ENCODE measurements at places on chromosomes 2 and 18.

GRCh38 chr2:4973973-4974372 lies 718.2 kb upstream of the SOX11 start:
- no peak for DNase-seq

DNA sequence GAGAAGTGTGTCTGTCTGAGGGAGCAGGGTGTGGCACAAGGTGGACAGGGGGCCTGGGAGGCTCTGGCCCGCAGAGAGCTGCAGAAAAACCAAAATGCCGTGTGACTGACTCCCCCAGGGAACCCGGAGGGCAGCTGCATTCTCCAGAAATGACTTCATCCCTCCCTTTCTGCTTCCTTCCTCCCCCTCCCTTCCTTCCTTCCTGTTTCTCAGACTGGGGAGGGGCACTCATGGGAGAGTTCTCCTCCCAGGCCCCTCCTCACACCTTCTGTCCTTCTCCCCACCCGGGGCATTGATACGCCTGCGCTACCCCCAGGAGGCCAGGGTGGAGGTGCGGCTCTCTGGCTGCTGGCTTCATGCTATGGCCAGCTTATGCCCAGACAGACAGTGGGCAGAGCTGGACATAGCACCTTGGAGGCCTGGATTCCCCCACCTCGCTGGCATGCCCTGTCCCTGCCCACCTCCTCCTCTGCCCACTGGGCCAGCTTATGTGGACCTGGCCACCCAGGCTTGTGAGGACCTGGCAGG lies 8.2 kb upstream of the GPR17 start:
- DNase-seq = peak; percentile 62

- DNase-seq = no peak
Measured at GRCh38 chr2:30713698-30714097, 93.5 kb downstream of the CAPN13 start.

- no peak for DNase-seq
Measured at GRCh38 chr2:239278941-239279365, 121.9 kb downstream of the HDAC4 start.

GRCh38 chr2:189192766-189193165 lies 13.2 kb upstream of the COL5A2 start:
- DNase-seq = no peak

DNA sequence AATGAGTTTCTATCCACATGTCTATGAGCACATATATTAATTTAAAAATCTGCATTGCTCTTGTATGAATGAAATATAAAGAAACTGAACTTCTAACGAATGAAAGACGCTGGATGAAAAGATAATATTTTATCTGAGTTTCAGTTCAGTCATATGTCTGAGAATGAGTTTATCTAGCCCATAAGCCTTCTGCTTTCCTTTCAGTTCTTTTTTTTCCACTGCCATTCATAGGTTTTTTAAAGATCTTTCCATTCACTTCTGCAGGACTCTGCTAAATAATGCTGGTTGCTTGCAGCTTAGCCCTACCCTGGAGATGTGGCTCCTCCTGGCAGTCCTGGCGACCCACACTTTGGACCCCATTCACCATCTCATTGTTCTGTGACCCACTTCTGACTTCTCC lies 109.0 kb downstream of the BCL2 start:
- DNase-seq = no peak

- no peak for DNase-seq
Measured at GRCh38 chr2:9403924-9404323, 19.4 kb downstream of the ITGB1BP1 start.

GRCh38 chr2:58878778-58879177 lies 637.7 kb upstream of the FANCL start:
- no peak for DNase-seq

GRCh38 chr2:725468-725867 lies 48.3 kb upstream of the TMEM18 start:
- no peak for DNase-seq

- DNase-seq = peak; percentile 23
Measured at GRCh38 chr2:196274387-196274809, 103.0 kb upstream of the STK17B start.

GRCh38 chr2:229314117-229314516 lies 43.0 kb upstream of the PID1 start:
- DNase-seq = no peak

- DNase-seq = peak; percentile 94
Measured at GRCh38 chr18:57077786-57078552, 68.9 kb upstream of the BOD1L2 start.

DNA sequence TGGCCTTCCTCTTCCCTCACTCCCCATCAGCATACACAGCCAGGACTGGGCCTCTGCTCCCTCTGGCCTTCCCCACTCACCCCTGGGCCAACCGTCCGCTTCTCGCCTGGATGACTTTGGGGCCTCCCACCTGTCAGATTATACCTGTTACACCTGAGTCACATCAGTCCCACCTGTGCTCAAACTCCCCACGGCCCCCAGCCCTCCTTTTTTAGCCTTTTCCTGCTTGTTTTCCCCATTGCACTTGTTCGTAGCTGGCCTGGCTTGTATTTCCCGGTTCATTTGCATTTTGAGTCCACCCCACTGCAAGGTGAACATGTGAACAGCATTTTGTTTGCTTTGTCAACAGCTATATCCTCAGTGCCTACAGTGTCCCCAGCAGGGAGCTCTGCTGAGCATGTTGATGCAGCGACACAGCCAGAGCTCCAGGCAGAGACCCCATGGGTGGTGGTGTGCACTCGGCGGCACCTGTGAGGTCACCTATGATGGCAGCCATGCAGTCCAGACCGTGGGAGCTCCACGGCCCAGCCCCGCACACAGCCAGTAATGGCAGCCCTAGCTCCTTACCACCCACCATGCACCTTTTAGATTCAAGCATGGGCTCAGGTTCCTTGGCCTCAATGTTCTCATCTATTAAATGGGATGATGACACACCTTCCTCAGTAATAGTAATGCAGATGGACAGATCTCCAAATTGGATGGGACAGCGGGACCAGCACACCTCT lies 276.4 kb upstream of the HS6ST1 start:
- DNase-seq = no peak

DNA sequence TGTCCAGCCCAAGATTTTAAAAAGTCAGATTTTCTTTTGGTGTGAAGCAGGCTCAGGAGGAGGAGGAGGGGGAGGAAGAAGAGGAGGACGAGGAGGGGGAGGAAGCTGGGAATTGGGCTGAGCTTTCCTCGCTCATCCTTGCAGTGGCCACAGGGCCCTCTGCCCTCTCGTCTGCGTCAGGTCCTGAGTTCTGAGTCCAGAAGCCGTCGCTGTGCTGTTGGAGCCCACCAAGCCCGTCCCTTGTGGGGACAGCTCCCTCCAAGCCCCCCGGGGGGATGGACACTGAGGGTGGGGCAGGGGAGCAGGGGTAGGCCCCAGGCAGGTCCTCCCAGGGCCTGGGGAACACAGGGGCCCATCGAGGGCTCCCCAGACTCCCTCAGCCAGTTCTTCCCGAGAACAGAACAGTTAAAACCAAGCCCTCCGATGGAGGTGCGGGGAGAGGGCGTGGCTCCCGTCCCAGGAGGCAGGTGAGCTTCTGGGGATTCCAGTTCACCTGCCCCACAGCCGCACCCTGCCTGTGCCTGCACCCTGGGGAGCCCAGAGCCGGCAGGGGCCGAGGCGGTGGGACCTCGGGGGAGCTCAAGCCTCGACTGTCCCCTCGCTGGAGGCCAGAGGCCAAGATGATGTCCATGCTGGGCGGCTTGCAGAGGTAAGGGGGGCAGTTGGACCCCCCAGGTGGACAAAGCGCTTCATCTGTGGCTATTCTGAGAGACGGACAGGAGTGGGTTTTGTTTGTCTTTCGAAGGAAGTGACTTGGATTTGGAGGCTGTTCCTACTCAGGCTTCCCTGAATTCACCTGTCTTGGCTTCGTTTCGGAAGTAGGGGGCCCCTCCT lies at the start of gene GAL3ST2:
Gene GAL3ST2 (plus strand): TSS at position 487 of the 834 bp plus-strand sequence. CDS start 134 bp downstream, at position 621.
- DNase-seq = no peak

DNA sequence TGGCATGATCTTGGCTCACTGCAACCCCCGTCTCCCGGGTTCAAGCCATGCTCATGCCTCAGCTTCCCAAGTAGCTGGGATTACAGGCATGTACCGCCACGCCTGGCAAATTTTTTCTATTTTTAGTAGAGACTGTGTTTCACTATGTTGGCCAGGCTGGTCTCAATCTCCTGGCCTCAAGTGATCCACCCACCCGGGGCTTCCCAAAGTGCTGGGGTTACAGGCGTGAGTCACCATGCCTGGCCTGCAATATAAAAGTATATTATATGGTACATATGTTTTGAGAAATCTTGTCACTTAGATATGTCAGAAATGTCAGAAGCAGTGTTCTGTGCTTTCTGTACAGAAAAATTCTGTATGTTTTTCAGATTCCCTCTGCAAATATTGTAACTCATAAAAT lies 19.2 kb upstream of the XPO1 start:
- no peak for DNase-seq

- peak; percentile 38 for DNase-seq
Measured at GRCh38 chr2:28406276-28407096, 13.8 kb downstream of the FOSL2 start.

GRCh38 chr2:108958002-108958401 lies 31.0 kb downstream of the EDAR start:
- no peak for DNase-seq

DNA sequence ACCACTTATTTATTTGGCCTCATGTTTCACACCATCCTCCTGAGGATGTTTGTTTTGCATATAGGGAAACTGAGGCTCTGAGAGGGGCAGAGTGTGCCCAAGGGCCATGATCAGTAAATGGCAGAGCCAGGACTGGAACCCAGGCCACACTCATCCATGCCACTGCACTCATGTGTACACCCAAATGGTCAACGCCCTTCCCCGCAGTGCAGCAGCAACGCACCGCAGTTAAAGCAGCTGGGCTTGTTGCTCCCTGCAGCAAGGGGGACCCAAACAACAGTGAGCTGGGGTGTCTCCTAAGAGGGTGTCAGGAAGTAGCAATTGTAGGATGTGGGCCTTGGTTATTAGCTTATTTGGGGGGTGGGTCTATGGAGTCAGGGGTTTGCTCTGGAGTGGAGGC lies 36.6 kb downstream of the ZAP70 start:
- DNase-seq = no peak

DNA sequence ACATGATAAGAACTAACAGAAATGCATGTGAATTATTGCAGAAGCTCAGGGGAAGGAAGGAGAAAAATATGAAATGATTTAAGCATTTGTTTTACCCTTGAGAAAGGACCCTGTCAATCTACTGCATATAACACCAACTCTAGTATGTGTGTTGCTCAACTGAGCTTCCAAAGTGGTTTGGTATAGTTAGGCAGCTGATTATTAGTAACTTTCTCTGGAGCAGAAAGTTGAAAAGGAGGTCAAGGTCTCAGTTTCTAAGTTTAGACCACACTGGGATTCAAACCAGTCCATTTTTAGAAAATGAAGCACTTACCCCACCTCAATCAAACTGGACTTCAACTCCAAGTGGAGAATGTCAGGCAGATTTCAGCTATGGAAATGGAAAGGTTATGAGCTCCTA lies 123.3 kb upstream of the CDC42EP3 start:
- DNase-seq = no peak

DNA sequence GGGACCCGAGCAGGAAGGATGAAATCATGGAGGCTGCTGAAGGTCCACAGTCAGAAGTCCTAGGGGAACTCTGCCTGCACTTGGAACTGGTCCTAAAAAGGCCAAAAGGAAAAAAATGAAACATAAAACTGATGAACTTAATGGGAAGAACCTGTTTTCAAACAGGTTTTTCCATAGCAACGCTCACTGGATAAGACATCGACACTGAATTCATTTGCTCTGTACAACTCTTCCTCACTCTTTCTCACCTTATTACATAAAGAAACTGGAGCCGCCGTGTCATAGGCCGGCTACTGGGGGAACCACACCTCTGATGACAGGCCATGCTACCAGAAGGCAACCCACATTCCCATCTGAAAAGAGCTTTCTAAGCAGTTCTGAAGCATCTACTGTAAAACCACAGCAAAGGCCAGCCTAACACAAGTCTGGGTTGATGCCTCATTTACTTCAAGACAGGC lies 83.6 kb downstream of the FARSB start:
- DNase-seq = no peak

- no peak for DNase-seq
Measured at GRCh38 chr2:9250498-9251153, 44.0 kb downstream of the ASAP2 start.

- no peak for DNase-seq
Measured at GRCh38 chr18:8469544-8470130, 139.6 kb upstream of the RAB12 start.

DNA sequence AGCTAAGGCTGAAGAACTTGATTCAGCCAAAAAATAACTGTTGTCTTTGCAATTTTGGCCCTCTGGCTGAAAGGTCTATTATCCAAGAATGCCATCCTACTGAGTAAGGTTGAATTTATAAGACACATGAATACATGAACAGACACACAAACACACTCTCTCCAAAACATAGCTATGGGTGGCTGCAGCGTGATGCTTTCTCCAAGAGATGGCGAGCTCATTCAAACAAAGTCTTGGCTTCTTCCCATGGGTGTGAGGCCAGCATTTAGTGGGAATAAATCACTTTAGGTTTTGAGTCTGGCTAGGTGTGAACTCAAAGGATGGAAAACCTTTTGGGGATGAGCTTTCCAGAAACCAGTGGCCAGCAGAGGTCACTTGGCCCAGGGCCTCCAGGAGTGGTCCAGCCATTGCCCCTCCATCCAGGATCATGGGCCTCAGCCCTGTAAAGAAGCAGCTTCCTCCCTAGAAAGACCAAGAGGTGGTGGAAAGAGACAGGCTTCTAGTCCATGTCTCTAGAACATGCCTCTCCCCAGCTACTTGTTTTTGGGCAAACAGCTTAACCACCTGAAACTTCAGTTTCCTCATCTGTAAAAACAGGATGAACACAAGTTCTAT lies 11.0 kb upstream of the OSR1 start:
- no peak for DNase-seq

DNA sequence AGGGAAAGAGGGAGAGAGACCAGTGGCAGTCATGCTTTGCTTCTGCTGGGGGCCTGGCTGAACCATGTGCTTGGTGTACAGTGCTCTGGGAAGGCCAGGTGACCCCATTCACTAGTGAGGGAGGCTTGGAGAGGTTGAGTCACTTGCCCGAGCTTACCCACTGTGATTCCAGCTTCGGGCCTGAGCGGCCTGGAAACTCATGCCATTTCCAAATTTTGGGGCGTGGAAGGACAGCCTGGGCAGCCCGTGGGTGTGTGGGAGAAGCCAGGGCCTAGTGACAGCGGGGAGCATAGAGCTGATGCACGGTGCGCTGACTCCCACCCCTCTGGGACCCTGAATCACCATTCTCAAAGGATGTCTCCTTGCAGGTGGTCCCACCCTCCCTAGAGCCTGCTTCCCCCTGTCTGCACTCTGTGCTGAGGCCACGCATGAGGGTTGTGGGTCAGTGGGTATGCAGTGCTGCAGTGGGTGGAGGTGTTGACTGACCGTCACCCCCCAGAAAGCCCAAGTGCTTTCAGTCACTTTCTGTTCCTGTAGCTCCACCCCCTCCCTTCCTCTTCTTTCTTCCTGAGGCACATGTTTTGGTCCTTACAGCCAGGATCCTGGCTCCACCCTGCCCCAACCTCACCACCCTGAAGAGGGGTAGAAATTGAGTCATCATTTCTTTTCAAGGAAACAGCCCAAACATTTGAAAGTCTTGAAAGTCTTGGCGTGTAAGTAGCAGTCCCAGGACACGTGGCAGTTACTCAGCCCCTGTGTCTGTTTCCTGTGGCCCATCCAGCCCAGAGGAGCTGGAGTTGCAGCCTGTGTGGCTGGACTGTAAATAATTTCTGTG lies 69.3 kb upstream of the MCFD2 start:
- DNase-seq = peak; percentile 92

GRCh38 chr2:194319222-194319992 lies 1337.6 kb upstream of the SLC39A10 start:
- no peak for DNase-seq

Measured in KBM-7 (cell line).